Cardiac ventricle fibroblast (primary cell): ENCODE measurements at places on chromosomes 4 and X. TPM values are rescaled to one million over a fixed set of nuclear protein-coding genes. Genes with fewer than 3 reads are reported as not detected.

The ADH6 gene
- 0.56 TPM in 1 of 2 replicates, not detected in the other for total RNA-seq

The ART3 gene
- not detected in 2 replicates for total RNA-seq

The CXCL5 gene
- 2.9 and 3.4 TPM in 2 replicates for total RNA-seq

The RAB9B gene
- total RNA-seq, result 0.83 and 1.7 TPM in 2 replicates

The HTT gene
- 17.5 and 20.0 TPM in 2 replicates for total RNA-seq

The TMEM150C gene
- 3.2 and 4.2 TPM in 2 replicates for total RNA-seq

The CFAP99 gene
- not detected in 2 replicates for total RNA-seq

The DCHS2 gene
- total RNA-seq, result not detected in 2 replicates

The GAB1 gene
- total RNA-seq, result 17.8 and 20.5 TPM in 2 replicates

The NMU gene
- total RNA-seq, result not detected in 2 replicates

The SSX2 gene
- total RNA-seq, result not detected in 2 replicates

The NLGN4X gene
- 3.3 and 4.2 TPM in 2 replicates for total RNA-seq

The NAA11 gene
- total RNA-seq, result not detected in 2 replicates

The KCND1 gene
- total RNA-seq, result 5.0 and 5.3 TPM in 2 replicates

The ATP10D gene
- total RNA-seq, result 11.5 and 12.5 TPM in 2 replicates

The NPFFR2 gene
- 0.12 TPM in 1 of 2 replicates, not detected in the other for total RNA-seq

The BEX4 gene
- 16.7 and 17.5 TPM in 2 replicates for total RNA-seq

The PRDM8 gene
- total RNA-seq, result 2.7 and 3.5 TPM in 2 replicates

The KIAA1210 gene
- not detected in 2 replicates for total RNA-seq

The SSX1 gene
- total RNA-seq, result not detected in 2 replicates

The ADH1A gene
- not detected in 2 replicates for total RNA-seq

The PASD1 gene
- total RNA-seq, result not detected in 2 replicates
